Adipocyte (in vitro differentiated cells): ENCODE measurements at places on chromosomes 6 and 20.

- DNase-seq: no peak
Measured at GRCh38 chr20:13960525-13960924, 29.9 kb downstream of the SEL1L2 start.

- DNase-seq: no peak
Measured at GRCh38 chr6:9948678-9949077, 466.2 kb downstream of the TFAP2A start.

GRCh38 chr6:7137335-7138045 lies 29.7 kb downstream of the RREB1 start:
- DNase-seq: no peak

- DNase-seq: no peak
Measured at GRCh38 chr6:155660251-155660977, 204.8 kb upstream of the NOX3 start.

GRCh38 chr20:20224806-20225205 lies 143.1 kb upstream of the INSM1 start:
- no peak for DNase-seq

- no peak for DNase-seq
Measured at GRCh38 chr6:44341095-44341890, 1.2 kb upstream of the SPATS1 start.

DNA sequence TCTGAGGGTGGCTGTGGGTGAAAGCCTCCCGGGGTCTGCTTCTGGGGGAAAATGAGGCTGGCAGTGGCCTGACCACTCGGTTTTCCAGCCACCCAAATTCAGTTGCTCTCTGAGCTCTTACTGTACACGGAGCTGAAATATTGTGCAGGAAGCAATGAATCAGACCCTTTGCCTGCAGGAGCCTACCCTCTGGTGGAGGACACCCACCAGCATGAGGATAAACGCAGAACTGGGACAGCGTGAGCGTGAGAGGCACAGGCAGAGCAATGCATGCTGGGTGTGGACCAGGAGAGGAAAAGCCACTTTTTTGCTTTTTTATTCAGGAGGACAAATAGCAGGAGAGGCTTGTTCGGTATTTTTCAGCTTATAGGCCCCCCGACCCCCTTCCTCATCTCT lies 298.0 kb downstream of the QKI start:
- DNase-seq: no peak

GRCh38 chr6:135088818-135089809 lies 34.5 kb upstream of the HBS1L start:
- DNase-seq: peak; percentile 71

GRCh38 chr20:32891491-32891890 lies 32.8 kb downstream of the EFCAB8 start:
- no peak for DNase-seq
